ENCODE measurements at places on chromosomes 3 and 15.

DNA sequence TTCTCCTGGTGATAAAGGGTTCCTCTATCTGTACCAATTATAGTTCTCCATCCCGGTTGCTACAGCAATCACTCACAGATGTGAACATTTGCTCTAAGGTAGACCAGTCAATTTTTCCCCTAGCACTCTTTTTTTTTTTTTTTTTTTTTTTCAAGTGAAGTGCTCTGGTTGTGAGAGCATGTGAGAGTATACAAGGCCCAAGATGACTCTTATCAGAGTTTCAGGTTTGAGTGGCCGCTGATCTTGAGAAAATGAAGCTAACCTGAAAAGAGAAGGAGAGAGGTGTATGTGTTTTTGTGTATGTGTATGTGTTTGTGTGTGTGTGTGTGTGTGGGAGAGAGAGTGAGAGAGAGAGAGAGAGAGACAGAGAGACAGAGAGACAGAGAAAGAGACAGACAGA, 44.4 kb upstream of the OTOL1 start:
- DNase-seq, result no peak

DNA sequence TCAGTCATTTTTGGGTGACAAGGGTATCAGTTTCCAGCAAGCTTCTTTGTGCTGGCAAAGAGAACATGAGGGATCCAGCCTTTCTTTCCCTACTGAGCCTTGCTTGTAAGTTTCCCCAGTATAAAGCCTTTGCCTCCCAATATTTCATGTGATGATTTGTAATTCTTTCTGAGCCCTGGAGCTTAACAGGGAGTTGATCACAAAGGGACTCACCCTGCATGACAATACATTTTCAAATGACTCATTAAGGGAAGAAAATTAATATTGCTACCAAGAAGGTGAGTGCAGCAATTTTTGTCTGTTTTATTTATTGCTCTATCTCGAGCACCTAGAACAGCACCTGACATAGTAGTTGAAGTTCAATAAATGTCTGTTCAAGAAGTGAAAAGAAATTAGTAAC, 27.7 kb downstream of the OXSM start:
- no peak for DNase-seq

DNA sequence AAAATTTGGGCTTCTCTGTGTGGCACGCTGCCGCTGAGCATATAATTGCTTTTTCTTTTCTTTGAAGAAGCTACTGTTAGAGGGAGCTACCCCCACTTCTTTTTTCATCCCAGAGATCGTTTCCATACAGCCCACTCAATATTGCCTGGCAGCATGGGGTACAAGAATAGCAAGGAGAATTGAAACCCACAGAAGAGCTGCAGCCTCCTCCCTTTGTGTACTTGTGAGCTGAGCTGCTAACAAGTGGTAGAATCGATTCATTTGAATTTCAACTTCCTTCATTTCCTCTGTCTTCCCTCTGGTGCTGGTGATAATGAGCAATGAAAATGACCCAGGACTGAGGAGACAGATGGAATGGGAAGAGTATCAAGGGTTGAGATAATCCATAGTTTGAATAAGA, 64.9 kb downstream of the LRRC3B start:
- DNase-seq, result no peak

DNA sequence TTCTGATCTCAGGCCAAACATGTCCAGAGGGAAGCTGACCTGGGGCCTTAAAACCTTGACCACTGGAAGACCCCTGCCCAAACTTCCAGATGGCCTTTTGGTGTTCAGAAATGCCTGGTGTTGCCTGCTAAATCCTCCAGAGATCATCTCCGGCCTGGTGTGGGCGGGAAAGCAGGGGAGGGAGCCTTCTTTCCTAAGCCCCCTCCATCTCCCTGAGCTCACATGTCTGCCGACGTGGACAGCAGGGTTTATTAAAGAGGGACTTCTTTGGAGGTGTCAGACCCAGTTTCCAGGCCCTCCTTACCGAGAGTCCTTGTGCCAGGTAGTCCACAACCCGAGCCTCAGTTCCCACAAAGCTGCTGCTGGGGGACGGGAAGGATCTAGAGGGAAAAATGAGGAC, 55.9 kb upstream of the SLC6A1 start:
- DNase-seq, result no peak

All from stimulated activated CD8-positive, alpha-beta memory T cell treated with anti-CD3 and anti-CD28 coated beads, Interleukin-4, amount 100 ng/mL, for 24 hours (primary cell).